Esophagus muscularis mucosa (tissue), 4 donors: ENCODE measurements at places on chromosomes 2 and 18. TPM values are rescaled to one million over a fixed set of nuclear protein-coding genes. Genes with fewer than 3 reads are reported as not detected.
A peak's percentile ranks its signal among the peaks of the same experiment; 100 is the strongest.

DNA sequence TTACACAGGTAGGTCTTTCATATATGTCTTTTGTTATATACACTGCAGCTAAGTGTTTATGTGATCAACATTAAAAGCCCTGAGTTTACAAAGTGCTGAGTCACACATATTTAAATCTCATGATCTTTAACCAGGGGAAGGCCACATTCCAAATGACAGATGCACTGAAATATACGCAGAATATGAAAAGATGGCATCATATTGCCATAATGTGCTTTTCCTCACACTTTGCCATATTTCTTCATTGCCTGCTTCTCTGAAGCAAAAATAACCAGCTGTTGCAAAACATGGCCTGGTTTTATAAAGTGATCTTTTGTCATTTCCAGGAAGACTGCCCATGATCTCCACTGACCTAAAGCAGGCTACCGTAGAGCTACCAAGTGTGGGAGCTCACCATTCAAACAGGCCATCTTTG lies 93.5 kb upstream of the MAPRE2 start:
- no peaks in the 10 kb centered on the region for H3K27me3 ChIP-seq
- H3K4me1 ChIP-seq: peaks cover 31% of the 10 kb centered on the region
- DNase-seq: no peak
- no peak overlapping the region for H3K27ac ChIP-seq
- H3K4me3 ChIP-seq: no peak overlapping the region

DNA sequence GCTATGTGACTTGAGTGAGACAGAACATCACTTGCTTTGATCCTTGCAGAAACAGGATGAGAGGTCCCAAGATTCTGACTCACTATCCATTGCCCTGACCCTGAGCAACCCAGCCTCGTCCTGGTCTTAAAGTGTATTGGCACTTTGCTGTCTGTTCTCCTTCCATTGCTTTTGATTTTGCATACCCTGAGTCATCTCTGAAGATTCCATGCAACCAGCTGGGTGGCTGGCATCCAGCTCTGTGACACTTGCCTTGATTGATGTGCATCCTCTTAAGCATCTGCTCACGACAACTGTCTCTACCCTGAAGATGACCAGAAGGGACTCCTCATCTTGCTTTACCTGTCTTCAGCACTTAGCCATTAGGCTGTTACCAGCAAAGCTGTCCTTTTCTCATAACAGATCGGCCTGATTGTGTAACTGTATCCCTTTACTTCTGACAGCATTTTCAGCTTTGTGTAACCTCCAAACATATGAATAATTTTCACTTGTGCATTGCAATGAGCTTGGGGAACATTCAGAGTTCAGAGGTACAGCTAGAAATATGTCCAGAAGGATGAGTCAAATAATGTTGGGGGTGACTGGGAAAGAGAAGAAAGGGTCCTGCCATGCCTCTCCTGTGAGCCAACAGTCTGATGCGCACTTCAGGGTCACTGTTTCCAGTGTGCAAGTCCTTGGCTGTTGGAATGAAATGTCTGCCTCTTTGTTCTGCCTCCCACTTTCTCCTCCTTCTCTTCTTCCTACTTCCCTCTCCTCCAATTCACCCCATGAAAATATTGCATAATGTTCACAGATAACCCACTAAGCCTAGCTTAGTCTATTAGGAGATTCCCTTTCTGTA lies 249.7 kb upstream of the OSR1 start:
- no peaks in the 10 kb centered on the region for H3K4me1 ChIP-seq
- no peak overlapping the region for H3K27ac ChIP-seq
- H3K36me3 ChIP-seq: no peaks in the 10 kb centered on the region
- no peak overlapping the region for H3K4me3 ChIP-seq
- no peak for DNase-seq
- no peaks in the 10 kb centered on the region for H3K27me3 ChIP-seq

DNA sequence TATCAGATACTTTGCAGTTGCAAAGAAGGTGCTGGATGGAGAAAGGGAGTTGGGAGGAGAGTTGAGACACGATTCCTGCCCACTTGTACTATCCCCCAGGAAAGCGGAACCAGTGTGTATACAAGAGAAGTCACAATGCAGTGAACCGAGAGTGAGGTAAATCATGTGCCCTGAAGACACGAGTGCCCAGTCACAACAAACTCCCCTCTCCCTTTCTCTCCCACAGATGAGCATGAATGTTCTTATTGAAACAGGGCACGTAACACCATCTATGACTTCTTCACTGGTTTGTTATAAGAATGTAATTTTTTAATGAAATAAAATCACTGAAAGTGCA lies 155.7 kb downstream of the IRS1 start:
- no peaks in the 10 kb centered on the region for H3K27me3 ChIP-seq
- peak; percentile 68 for DNase-seq
- no peak overlapping the region for H3K4me3 ChIP-seq
- H3K36me3 ChIP-seq: no peaks in the 10 kb centered on the region
- H3K4me1 ChIP-seq: peaks cover 28% of the 10 kb centered on the region

DNA sequence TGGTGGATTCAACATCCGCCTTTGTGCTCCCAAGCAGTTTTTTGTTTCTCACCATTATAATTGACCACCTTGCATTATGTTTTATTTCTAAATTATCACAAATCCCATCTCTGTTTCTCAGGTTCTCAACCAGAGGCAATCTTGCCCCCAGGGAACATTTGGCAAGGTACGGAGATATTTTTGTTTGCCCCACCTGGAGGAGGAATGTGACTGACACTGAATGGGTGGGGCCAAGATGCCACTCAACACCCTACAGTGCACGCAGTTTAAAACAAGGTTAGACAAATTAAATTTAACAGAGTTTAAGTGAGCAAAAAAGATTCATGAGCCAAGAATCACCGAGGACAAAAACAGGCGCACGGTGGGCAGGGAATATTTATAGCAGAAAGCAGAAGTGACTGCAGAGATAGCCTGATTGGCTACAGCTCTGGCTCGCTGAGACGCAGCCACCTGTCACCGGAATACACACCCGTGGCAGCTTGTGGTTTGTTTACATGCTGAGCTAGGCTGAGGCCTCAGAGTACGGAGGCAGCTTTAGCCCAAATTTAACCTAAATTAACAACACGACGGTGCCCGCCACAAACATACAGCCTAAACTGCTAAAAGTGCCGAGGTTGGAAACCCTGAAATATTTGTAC lies 150.0 kb upstream of the ALKAL2 start:
- H3K4me3 ChIP-seq: no peak overlapping the region
- H3K27me3 ChIP-seq: no peaks in the 10 kb centered on the region
- no peaks in the 10 kb centered on the region for H3K36me3 ChIP-seq
- H3K4me1 ChIP-seq: no peaks in the 10 kb centered on the region
- no peak for DNase-seq

SULT1C2 gene
- total RNA-seq: not detected

GRCh38 chr2:3641181-3641580 lies 16.8 kb upstream of the ALLC start:
- DNase-seq: no peak
- H3K36me3 ChIP-seq: no peaks in the 10 kb centered on the region
- no peaks in the 10 kb centered on the region for H3K27me3 ChIP-seq
- no peak overlapping the region for H3K27ac ChIP-seq
- H3K4me1 ChIP-seq: no peaks in the 10 kb centered on the region

GRCh38 chr2:197809064-197809463 lies 4.7 kb downstream of the PLCL1 start:
- peak overlapping the region; percentile 91 for H3K27ac ChIP-seq
- H3K36me3 ChIP-seq: no peaks in the 10 kb centered on the region
- peaks cover 43% of the 10 kb centered on the region for H3K4me1 ChIP-seq

- peaks cover 19% of the 10 kb centered on the region for H3K4me1 ChIP-seq
- no peaks in the 10 kb centered on the region for H3K27me3 ChIP-seq
- no peak for DNase-seq
- no peaks in the 10 kb centered on the region for H3K36me3 ChIP-seq
Measured at GRCh38 chr2:236718207-236718992, 148.8 kb downstream of the ACKR3 start.

LRP1B gene
- 0.66 TPM for total RNA-seq

DNA sequence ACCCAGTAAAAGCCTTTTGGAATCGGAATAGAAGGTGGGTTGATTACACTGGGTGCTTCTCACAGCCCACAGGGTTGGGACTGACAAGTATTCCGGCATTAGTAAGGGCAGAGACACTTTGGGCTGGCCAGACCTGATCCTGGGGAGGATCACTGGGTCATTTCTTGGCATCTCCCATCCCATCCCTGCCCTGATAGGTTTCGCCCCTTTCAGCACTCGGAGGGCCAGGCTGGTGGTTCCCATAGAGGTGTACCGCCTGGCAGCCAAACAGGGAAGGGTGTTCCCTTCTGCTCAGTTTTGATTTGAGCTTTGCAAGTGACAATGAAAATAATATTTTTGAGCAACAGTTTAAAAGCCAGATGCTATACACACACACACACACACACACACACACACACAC lies 37.3 kb downstream of the CYP1B1 start:
- peaks cover 5% of the 10 kb centered on the region for H3K4me1 ChIP-seq
- H3K4me3 ChIP-seq: peak overlapping the region; percentile 35

- H3K4me3 ChIP-seq: no peak overlapping the region
- no peaks in the 10 kb centered on the region for H3K27me3 ChIP-seq
- peaks cover 20% of the 10 kb centered on the region for H3K36me3 ChIP-seq
- H3K27ac ChIP-seq: no peak overlapping the region
- H3K4me1 ChIP-seq: peaks cover 11% of the 10 kb centered on the region
Measured at GRCh38 chr2:216183462-216183861, 74.3 kb downstream of the XRCC5 start.

METTL5 gene
- total RNA-seq: 66.2 TPM

DNA sequence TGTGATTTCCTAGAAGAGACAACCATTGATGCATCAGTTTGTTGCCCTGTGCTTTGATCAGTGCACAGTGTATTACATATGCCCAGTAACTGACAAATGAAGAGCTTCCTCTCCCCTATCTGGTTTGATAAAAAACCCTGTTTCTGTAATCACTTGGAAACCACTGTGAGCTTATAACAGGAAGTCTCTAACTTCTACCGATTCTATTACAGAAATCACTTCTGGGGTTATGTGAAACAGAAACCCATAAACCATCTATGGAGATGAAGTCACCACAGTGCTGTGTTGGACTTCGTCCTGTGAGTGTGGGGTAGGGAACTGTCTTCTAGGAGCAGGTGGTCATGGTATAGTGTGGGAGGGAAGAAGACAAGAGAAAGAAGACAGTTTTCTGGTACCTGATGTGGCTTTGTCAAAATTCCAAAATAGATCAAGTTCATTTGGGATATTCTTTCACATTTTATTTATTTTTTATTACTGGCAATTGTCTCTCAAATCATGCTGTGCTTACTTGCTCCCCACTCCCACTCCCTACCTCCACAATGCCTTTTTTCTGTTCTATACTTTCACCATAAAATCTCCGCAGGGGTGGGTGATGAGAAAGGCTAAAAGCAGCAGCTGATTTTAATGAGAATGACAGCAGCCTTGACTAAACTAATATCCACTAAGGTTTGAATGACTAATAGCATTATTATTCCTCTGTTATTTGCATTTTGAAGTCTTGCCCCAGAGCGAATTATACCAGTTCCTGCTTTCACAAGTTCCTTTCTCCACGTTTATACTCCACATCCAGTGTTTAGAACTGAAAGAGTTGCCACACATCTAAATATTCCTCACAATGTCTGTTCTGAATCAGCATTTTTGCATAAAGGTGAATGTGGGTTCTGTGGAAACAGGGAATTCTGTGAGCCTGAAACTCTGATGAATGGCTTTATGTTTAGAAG lies 41.7 kb upstream of the RND3 start:
- no peaks in the 10 kb centered on the region for H3K36me3 ChIP-seq
- peaks cover 41% of the 10 kb centered on the region for H3K4me1 ChIP-seq
- H3K4me3 ChIP-seq: no peak overlapping the region
- no peak overlapping the region for H3K27ac ChIP-seq
- H3K27me3 ChIP-seq: no peaks in the 10 kb centered on the region

GRCh38 chr2:67446491-67446911 lies 49.4 kb downstream of the ETAA1 start:
- DNase-seq: no peak
- H3K4me1 ChIP-seq: peaks cover 22% of the 10 kb centered on the region
- no peaks in the 10 kb centered on the region for H3K36me3 ChIP-seq
- H3K27ac ChIP-seq: peak overlapping the region; percentile 43
- H3K27me3 ChIP-seq: no peaks in the 10 kb centered on the region

DNA sequence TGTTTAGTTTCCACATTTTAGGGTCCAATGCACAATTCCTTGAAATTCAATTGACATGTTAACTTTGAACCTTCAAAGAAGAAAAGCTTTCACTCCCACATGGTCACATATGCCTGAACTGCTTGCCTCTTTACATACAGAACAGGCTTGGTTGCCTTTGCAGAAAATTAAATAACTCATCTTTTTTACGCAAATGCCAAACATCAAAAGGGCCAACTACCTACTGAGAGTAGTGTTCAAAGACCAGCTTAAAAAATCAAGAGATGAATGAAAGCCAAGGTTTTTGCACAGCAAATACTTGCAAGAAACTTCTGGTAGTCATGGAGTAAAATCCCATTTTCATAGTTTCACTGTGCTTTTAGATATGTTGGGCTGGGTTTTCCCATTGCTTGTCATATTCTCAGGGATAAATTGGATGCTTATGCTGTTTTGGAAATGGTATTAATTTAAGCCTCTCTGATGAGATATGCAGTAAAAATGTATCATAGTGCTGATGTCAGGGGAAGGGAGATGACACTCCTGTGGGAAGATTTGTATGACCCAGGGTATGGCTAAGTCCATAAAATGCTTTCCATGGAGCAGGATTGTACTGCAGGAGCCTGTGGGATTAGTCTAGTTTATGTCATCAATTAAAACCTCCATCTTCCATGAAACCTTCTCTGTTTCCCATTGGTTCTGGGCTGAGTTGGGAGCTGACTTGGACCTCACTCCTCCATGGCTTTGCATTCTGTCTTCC lies 60.6 kb upstream of the DARS1 start:
- no peaks in the 10 kb centered on the region for H3K27me3 ChIP-seq
- no peaks in the 10 kb centered on the region for H3K36me3 ChIP-seq
- H3K27ac ChIP-seq: no peak overlapping the region
- no peak overlapping the region for H3K4me3 ChIP-seq
- no peak for DNase-seq

DNA sequence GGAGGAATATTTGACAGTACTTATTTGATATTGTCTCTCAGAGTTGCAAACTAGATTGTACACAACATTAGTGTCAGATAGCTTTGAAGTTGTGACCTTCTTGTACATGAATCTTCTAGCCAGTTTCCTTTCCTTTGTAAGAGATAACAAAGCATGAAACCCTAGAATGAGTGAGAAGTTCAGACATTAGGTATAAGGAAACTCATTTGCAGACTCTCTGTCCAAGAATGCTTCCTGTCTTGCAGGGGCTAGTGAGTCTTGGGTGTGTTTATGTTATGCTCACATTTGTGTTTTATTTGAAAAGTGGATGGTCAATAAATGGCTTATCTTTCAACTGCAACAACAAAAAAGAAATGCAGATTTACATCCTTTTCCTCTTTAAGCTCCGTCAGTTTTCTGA lies 1.4 kb downstream of the BOD1L2 start:
- no peak overlapping the region for H3K27ac ChIP-seq
- H3K27me3 ChIP-seq: no peaks in the 10 kb centered on the region
- H3K36me3 ChIP-seq: no peaks in the 10 kb centered on the region
- no peak overlapping the region for H3K4me3 ChIP-seq

DNA sequence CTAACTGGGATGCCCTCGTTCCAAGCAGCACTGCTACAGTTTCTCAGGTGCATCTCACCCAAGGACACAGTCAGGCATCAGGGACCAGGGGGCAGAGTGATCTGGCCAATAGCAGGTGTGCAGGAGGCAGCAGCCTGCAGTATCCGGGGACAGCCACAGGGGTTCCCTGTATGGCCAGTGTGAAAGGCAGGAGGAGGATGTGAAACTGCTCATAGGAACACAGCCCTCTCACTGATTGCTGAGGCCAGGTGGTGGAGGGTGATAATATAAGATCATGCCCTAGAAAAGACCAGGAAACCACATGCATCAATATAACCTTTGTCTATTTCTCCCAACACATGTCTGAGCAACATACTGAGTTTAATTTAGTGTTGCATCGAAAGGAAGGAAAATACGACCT lies 112.7 kb upstream of the TACR1 start:
- no peak overlapping the region for H3K4me3 ChIP-seq
- H3K4me1 ChIP-seq: no peaks in the 10 kb centered on the region
- H3K27me3 ChIP-seq: no peaks in the 10 kb centered on the region
- H3K36me3 ChIP-seq: no peaks in the 10 kb centered on the region

COBLL1 gene
- total RNA-seq: 60.8 TPM

DSG4 gene
- total RNA-seq: not detected

CROCC2 gene
- total RNA-seq: not detected
